Upper lobe of left lung (tissue), 6 donors: ENCODE measurements at places on chromosomes 5 and 9. TPM values are rescaled to one million over a fixed set of nuclear protein-coding genes. Genes with fewer than 3 reads are reported as not detected.

DNA sequence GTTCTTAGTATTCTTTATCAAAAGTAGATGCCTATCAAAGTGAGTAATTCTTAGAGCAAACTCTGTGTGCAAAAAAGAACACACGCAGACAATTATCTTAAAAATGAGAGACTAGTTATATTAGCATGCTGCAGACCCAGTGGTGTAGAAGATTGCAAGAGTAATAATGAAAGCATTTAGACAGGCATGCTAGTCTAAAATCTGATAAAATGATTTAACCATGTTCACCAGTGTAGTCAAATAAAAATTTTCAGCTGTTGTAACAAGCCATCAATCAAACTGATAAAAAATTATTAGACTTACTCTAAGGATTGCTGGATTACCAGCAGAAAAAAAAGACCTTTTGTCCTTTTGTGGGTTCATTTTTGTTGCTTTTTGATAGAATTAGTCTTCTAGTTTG lies 241.9 kb upstream of the TLE4 start:
- no peak for DNase-seq

GRCh38 chr5:56319526-56320181 lies 86.5 kb upstream of the ANKRD55 start:
- DNase-seq, result no peak

- DNase-seq, result no peak
Observed at GRCh38 chr5:141821430-141821925, 56.7 kb downstream of the PCDH1 start.

GRCh38 chr9:113776194-113776593 lies 99.9 kb upstream of the ZNF618 start:
- DNase-seq, result no peak

DNA sequence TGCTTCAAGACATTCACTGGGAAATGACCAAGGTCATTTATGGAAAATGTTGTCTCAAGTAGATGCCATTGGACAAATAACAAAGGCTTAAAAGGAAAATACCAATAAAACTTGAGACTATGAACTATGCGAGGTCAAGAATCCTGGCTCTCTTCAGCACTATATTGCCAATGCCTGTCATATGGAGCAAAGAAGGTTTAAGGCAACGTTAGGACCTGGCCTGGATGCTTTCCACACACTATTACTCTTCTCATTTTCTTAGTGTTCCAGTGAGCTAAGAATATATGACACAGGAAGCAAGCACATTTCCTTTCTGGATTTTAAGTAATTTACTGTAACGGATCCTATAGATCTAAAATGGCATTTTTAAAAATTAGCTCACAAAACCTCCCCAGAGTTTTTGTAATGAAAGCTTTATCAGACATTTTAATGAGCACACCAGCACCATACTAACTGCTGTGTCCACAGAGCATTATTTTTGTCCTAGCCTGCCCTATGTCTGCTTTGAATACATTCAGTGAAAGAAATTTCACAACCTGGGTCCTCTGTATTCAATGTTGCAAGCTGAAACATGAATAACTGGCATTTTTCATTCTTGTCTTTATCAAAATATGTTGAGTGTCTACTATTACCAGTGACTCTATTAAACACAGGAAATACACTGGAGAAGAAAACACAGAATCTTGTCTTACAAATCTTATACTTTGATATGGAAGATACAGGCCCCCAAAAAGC lies 315.6 kb downstream of the CETN3 start:
- no peak for DNase-seq

- no peak for DNase-seq
Observed at GRCh38 chr9:110099236-110100095, 108.5 kb downstream of the C9orf152 start.

GRCh38 chr5:94180761-94181160 lies 437.6 kb downstream of the KIAA0825 start:
- no peak for DNase-seq

- DNase-seq, result no peak
Observed at GRCh38 chr9:120368799-120369198, 211.2 kb downstream of the CDK5RAP2 start.

- no peak for DNase-seq
Observed at GRCh38 chr5:88792144-88792840, 90.7 kb downstream of the MEF2C start.

DNA sequence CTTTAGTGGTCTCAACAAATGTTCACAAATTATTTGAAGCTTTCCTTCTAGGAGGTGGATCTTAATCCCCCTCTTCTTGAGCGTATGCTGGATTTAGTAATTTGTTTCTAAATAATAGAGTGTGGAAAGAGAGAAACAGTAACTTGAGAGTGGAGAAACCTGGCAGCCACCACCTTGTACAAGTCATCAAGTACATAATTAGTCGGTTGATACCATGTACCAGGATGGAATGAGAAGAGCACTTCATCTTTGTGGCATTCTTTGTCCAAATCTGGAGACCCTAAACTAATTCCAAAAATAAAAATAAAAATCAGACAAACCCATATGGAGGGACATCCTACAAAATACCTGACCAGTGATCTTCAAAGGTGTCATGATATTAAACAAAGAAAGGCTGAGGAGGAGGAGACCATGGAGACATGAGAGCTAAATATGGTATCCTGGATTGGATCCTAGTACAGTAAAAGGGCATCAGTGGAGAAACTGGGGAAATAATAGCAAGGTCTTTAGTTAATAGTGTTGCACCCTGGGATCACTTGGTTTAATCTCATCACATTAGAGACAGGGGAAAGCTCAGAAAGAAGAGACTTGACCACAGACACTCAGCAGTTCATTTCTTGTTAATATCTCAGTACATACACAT lies 147.9 kb downstream of the ASTN2 start:
- no peak for DNase-seq

GRCh38 chr5:157485811-157486210 lies 25.8 kb downstream of the NIPAL4 start:
- DNase-seq, result no peak

GRCh38 chr5:39555788-39556187 lies 131.0 kb upstream of the DAB2 start:
- no peak for DNase-seq

GRCh38 chr5:32004404-32004803 lies 169.7 kb downstream of the GOLPH3 start:
- no peak for DNase-seq

DNA sequence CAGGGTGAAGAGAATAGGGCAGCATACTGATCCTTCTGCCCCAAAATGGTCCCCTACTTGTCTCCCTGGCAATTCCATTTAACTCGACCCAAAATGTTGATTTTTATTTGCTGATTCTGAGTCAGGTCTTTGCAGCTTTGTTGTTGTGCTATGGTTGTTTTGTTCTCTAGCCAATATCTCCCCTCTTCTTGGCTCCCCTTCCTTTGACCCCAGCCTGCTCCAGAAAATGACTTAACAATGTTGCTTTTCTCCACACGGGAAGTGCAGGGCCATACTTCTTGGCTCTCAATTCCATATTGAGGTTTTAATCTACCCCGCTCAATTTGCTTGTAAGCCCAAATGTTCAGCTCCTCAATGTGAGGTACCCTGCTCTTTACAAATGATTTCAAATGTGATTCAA lies 330.0 kb downstream of the RASEF start:
- DNase-seq, result no peak

GRCh38 chr5:160638161-160638742 lies 213.8 kb downstream of the ATP10B start:
- no peak for DNase-seq

RNF14 gene
- 52.0 TPM for total RNA-seq

SLC4A9 gene
- not detected for total RNA-seq

OR1L1 gene
- total RNA-seq, result not detected

FBP2 gene
- not detected for total RNA-seq
